ENCODE measurements at places on chromosomes 1 and 21.

- DNase-seq = no peak
Measured at GRCh38 chr1:232726048-232726779, 79.0 kb upstream of the MAP10 start.

- no peak for DNase-seq
Measured at GRCh38 chr1:230781594-230781993, 34.4 kb downstream of the CAPN9 start.

GRCh38 chr1:202162047-202162417 lies 1.6 kb upstream of the PTPN7 start:
- DNase-seq = peak; percentile 75

DNA sequence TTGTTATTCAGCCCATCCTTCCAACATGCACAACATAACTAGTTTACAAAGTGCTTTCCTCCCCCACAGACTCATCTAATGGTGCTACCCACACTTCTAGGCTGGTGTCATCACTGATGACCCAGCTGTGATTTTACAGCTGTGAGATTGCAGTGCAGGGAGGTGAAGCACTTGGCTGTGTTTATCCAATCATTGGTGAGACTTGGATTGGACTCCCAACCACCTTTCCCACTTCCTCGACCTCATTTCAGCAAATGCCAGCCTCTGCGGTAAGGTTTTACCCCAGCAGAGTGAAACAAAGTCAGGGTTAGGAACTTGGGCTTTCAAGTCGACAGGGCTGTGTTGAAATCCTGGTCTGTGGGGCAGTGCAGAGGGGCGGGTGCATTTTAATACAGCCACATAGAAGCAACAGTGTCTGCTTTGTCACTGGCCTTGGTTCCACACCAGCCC lies 22.1 kb downstream of the ECHDC2 start:
- DNase-seq = no peak

DNA sequence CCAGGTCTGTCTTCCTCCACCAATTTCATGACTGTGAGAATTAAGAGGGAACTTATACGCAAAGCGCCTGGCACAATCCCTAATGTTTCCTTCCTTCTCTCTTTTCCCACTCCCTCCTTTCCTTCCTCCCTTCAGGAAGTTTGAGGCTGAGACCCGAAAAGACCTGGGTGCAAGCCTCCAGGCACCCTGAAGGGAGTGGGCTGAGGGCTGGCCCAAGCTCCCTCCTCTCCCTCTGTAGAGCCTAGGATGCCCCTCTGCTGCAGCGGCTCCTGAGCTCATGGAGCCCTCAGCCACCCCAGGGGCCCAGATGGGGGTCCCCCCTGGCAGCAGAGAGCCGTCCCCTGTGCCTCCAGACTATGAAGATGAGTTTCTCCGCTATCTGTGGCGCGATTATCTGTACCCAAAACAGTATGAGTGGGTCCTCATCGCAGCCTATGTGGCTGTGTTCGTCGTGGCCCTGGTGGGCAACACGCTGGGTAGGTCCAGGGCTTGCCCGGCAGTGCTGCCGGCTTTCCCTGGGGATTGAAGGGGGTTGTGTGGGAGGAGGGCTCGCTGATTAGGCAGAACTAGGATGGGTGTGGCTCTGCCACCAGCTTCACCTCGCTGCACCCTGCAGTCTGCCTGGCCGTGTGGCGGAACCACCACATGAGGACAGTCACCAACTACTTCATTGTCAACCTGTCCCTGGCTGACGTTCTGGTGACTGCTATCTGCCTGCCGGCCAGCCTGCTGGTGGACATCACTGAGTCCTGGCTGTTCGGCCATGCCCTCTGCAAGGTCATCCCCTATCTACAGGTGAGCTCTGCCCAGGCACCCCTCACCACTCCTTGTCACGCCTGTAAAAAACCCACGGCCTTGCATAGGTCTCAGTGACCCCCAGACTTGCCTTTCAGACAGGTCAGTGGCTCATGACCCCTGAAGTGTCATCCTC lies 1.7 kb downstream of the HCRTR1 start:
- DNase-seq = peak; percentile 16

GRCh38 chr1:226638001-226638601 lies 89.5 kb downstream of the STUM start:
- peak; percentile 15 for DNase-seq

DNA sequence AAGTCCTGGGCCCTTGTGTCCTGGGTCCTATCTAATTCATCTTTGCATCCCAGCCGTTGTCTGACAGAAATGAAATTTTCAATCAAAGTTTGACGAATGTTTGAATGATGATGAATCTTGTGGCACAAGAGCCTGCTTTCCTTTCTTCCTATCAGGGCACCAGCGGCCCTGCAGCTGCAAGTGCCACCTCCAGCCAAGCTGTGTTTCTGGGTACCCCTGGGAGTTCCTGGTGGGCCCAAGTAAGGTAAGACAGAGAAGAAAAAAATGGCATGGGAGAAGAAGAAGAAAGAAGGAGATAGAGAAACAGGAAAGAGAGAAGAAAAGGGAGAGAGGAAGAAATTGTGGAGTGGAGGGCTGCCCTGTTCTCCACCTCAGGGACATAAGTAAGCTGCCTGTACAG lies 782.1 kb upstream of the TPTE start:
- no peak for DNase-seq

- no peak for DNase-seq
Measured at GRCh38 chr1:61935516-61935915, 193.2 kb downstream of the PATJ start.

GRCh38 chr1:117416004-117416403 lies 48.8 kb downstream of the MAN1A2 start:
- no peak for DNase-seq

DNA sequence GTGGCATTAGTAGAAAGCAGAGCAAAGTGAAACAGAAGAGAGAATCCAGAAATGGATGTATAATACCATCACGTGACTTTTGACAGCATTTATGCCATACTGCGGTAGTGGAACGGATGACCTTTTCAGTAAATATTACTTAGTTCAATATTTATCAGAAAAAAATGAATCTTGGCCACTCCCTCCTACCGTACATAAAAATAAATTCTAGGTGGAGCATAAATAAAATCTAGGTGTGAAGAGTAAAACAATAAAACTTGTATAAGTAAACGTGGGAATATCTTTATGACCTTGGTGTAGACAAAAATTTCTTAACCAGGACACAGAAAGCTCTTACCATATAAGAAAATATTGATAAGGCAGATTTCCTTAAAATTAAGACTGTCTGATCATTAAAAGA lies 182.6 kb downstream of the VPS13D start:
- no peak for DNase-seq

DNA sequence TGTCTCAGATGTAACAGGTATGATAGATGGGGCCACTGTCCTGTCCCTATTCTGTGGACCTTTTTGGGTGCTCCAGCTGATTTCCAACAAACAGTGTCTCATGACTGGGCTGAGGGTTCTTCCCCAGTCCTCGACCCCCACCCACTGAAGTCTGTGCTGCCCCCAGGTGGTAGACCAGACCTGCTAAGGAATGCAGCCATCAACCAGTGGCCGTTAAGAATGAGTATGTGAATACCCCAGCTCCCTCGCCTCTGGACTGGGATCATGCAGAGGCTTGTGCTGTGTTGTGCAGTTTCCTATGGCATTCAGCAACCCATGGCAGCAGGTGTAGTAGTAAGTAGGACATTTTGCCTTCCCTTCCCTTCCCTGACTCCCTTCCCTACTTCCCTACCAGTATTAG lies 183.1 kb upstream of the KAZN start:
- DNase-seq = no peak

DNA sequence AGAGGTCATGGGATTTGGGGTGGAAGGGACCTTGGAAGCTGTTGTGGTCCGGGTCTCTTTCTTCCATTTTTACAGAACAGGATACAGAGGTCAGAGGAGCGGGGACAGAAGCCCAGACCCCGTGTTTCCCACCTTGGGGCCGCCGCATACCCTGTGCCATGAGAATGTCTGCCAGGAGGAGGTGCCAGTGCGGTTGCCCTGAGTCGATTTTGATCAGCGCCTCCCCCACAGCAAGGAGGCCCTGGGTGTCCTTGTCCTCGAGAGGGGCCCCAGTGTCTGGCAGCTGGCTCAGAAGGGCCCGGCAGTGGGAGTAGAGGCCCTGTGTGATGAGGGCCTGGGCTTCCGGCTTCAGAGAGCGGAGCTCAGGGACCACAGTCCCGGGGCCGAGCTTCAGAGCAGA lies 12.3 kb upstream of the MMEL1 start:
- DNase-seq = no peak

- DNase-seq = no peak
Measured at GRCh38 chr1:112554411-112554810, 45.6 kb downstream of the WNT2B start.

DNA sequence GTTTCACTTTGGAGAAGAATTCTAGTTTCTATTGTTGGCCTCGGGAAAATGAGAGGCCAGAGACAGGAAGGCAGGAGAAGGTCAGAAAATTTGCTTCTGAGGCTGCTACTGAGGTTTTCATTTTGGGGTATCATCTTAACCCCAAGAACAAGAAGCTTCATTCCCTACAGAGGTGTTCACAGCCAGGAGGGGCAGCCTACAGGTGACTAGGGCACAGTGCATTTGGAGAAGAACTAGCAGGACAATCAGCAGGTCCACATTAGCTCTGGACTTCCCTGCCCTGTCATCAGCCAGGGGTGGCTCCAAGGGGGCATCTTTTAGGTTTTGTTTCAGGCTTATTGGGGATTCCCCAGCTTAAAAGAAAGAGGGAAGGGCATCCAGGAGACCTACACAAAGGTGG lies 12.1 kb upstream of the ZNF496 start:
- no peak for DNase-seq

DNA sequence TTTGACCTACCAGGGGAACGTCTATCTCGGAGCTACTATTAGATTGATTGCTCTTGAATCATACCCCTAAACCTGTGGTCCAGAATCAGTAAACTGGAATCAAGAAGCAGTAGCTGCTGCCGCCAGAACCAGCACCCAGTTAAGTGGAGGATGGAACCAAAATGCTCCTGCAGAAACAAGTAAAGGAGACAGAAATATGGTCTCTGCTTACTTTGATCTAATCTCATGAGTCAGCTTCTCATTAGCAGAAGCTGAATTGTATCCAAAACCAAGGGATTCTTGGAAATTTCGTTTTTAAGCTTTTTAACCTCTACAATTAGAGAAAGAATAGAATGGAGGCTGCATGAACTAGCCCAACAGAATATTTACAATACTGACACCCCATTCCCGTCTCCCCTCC lies 42.6 kb upstream of the PIGV start:
- no peak for DNase-seq

- no peak for DNase-seq
Measured at GRCh38 chr1:17314491-17314971, 6.5 kb downstream of the PADI4 start.

DNA sequence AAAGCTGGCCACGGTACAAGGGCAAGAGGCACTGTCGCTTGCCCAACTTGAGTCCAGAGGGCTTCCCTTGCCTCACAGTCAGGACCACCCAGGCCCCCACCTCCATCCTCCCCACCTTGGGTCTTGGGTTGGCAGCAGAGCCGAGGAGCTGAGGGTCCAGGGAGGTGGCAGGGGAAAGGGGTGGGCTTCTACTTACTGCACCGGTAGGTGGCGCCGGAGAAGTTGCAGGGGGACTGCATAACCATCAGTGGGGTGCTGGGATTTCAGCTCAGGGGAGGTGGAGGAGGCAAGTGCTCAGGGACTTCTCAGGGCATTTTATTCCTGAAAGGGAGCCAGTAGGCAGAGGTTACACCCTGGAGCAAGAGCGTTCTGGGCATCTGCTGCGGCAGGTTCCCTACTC lies 44.0 kb downstream of the TRIM62 start:
- DNase-seq = peak; percentile 59

GRCh38 chr1:192080684-192081083 lies 77.6 kb upstream of the RGS18 start:
- DNase-seq = no peak

- no peak for DNase-seq
Measured at GRCh38 chr1:107493111-107493716, 352.4 kb downstream of the NTNG1 start.

GRCh38 chr21:35989138-35989735 lies 71.1 kb downstream of the SETD4 start:
- DNase-seq = no peak

- DNase-seq = no peak
Measured at GRCh38 chr1:154346276-154346917, 21.1 kb downstream of the ATP8B2 start.

- DNase-seq = no peak
Measured at GRCh38 chr1:36304521-36304920, 1.6 kb upstream of the SH3D21 start.

- DNase-seq = no peak
Measured at GRCh38 chr1:227191607-227192006, 126.7 kb downstream of the CDC42BPA start.

DNA sequence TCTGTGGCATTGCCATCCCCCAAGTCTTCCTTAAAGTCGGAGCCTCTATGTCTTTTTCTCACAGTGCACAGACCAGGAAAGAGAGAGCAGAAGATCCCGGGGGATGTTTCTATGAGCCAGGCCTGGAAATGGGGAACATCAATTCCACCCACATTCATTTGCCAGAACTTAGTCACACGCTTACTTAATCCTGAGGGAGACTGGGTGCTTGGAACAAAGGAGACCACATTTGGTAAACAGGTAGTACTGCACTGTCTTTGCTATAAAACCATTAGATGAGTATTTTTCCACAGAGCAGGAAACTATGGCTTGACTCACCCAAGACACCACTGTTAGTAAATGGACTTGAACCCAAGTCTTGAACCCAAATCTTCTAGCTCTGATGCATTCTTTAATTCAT lies 60.7 kb upstream of the CTTNBP2NL start:
- DNase-seq = no peak

GRCh38 chr1:29757866-29758780 lies 521.8 kb downstream of the PTPRU start:
- no peak for DNase-seq

DNA sequence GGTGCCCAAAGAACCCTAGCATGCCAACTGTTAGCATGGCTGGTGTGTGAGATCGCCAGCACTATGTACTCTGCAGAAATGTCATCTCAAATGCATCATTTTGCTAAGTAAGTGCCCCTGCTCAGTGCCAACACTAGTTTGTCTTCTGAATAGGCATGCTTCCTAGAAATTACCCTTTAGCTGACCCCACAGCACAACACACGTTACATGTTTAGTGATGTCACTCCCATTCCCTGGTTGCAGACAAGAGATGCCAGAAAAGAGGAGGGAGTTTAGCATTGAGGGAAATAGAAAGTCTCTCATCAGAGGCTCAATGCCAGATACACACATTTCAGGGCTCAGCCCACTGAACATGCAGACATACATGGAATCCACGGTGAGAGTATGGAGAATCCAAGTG lies 9.3 kb upstream of the ST6GALNAC3 start:
- DNase-seq = no peak

GRCh38 chr1:67159233-67159632 lies 7.0 kb upstream of the IL23R start:
- DNase-seq = peak; percentile 44

- DNase-seq = no peak
Measured at GRCh38 chr1:114257554-114257953, 103.9 kb upstream of the SYT6 start.

GRCh38 chr1:79551321-79551720 lies 544.8 kb upstream of the ADGRL4 start:
- no peak for DNase-seq

- no peak for DNase-seq
Measured at GRCh38 chr1:67559222-67559700, 125.7 kb upstream of the GADD45A start.

- no peak for DNase-seq
Measured at GRCh38 chr1:195328681-195329080, 1279.6 kb downstream of the KCNT2 start.

Measured in activated T-cell treated with anti-CD3 and anti-CD28 coated beads, Interleukin-2, amount 50 U/mL, for 48 hours (primary cell).